CD4-positive, alpha-beta T cell treated with Interleukin-21 for 1 hour (primary cell): ENCODE measurements at places on chromosomes 3 and 15.

DNA sequence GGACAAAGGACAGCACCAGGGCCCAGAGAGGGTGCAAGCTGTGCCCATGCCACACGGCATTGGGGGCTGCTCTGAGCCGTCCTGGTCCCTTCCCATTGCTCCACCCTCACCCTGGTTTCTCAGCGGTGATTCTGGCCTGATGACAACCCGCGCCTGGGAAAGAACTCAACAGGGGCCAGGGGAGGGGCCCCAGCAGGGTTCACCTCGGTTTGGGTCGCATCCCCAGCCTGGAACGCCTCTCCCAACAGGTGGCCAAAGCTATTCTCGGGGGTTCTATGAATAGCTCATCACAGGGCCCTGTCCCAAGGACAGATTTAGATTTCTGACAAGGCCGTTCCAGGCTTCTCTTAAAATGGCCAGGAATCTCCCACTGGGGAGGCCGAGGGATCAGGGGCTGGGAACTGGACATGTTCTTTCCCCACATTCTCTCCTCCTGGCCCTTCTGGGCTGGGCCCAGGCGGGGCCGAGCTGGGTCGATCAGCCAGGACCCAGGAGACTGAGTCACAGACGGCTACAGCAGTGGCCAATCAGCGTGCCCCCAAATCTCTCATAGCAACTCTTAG lies 17.9 kb downstream of the GRIP2 start:
- no peak for DNase-seq

- no peak for DNase-seq
These were observed 134.1 kb downstream of the NLGN1 start for GRCh38 chr3:173531602-173532001.

GRCh38 chr3:58640700-58641372 lies 25.7 kb downstream of the FAM3D start:
- DNase-seq: peak; percentile 38

DNA sequence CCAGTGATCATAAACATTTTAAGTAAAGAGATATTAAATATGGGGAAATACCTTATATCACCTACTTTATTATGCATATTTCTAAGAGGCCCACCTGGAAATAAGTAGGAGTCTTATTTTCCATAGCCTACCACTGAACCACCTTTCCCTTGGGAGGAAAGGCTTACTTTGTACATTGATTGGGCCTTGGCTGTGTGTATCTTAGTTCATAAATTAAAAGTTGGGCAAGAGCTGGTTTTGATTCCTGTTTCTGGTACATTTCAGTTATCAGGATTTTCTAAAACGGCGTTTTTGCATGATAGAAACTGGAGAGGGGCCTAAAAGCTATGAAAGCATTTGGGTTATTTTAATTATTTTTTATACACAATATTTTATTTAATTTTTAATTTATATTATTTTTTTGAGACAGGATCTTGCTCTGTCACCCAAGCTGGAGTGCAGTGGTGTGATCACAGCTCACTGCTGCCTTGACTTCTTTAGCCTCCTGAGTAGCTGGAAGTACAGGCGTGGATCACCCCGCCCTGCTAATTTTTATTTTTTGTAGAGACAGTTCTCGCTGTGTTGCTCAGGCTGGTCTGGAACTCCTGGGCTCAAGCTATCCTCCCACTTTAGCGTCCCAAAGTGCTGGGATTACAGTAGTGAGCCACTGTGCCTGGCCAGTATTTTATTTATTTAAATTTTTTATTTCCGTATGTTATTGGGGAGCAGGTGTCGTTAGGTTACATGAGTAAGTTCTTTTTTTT lies 2.6 kb downstream of the GMPS start:
- no peak for DNase-seq

- no peak for DNase-seq
These were observed 19.1 kb upstream of the XYLB start for GRCh38 chr3:38327335-38328009.

GRCh38 chr3:64027658-64028057 lies 4.4 kb upstream of the PSMD6 start:
- DNase-seq: no peak

- DNase-seq: no peak
These were observed 29.1 kb upstream of the LXN start for GRCh38 chr3:158701420-158702065.

DNA sequence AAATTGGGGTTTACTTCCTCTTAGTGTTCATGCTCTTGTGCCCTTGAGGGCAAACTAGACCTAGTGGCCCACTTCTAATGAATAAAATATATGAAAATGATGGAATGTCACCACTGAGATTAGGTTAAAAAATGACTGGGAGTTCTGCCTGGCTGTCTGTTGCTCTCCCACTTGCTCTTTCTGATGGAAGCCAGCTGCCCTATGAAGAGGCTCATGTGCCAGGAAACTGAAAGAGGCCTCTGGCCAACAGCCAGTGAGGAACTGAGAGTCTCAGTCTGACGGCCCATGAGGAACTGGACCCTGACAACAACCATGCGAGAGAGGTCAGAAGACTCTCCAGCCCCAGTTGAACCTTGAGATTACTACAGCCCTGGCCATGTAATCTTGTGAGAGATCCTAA lies 107.1 kb upstream of the FHIT start:
- DNase-seq: peak; percentile 3

DNA sequence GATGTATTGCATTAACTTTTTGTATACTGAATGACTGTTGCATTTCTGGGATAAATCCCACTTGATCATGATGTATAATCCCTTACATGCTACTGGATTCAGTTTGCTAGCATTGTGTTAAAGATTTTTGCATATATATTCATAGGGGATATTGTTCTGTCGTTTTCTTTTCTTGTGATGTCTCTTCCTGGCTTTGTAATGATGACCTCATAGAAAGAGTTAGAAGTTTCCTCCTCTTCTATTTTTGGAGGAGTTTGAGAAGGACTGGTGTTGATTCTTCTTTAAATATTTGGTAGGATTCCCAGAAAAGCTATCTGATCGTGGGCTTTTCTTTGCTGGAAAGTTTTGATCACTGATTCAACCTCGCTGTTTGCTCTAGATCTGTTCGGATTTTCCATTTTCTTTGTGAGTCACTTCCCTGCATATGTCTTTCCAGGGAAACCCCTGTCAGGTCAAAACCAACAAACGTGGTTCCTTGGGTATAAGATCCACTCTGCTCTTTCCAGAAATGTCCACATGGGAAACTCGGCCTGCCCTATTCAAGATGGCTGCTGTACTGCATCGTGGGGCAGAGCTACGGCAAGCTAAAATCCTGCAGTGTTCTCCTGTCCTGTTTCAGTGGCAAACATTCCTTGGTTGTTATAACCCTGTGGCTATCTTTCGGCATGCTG lies 120.4 kb downstream of the GABRG3 start:
- DNase-seq: no peak

- no peak for DNase-seq
These were observed 37.9 kb upstream of the SLC2A2 start for GRCh38 chr3:171064461-171064860.

- no peak for DNase-seq
These were observed 297.1 kb upstream of the RARB start for GRCh38 chr3:25130724-25131520.

DNA sequence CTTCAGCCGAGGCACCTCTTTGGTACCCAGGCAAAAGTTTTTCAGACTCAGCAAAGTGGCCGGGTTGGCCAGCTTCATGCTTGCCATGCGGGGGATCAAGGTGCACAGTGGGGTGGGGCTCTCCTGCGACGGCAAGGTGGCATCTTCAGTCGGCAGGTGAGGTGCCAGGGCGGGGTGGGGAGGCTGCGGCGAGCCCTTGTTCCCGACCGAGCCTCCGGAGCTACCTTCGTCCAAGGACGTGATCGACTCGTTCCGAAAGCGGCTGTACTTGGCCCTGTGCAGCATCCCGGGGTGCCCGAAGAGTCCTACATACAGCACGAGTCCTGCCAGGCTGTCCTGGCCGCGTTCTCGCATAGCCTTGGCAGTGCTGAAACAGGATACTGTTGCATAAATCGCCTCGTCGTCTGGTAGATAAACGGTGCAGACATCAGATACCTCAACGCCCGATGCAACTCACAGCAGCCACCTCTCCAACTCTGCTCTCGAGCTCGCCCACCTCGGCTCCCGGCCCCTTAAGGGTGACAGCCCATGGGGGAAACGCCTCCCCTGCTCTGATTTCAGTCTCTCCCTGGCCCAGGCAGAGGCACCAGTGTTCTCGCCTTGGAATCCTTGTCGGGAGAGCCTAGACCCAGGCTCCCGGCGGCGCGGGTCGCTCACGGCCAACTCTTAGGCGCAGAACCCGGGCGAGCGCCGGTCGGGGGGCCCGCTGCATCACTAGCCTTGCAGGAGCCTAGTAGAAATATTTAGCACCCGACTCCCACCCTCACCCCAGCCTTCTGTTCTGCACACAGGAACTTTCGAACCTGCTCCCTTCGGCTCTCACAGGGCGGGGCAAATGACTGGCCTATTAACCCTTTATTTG lies 826 bp downstream of the SHC4 start:
- DNase-seq: no peak

- no peak for DNase-seq
These were observed 5.5 kb upstream of the NR2C2 start for GRCh38 chr3:14941871-14942270.

DNA sequence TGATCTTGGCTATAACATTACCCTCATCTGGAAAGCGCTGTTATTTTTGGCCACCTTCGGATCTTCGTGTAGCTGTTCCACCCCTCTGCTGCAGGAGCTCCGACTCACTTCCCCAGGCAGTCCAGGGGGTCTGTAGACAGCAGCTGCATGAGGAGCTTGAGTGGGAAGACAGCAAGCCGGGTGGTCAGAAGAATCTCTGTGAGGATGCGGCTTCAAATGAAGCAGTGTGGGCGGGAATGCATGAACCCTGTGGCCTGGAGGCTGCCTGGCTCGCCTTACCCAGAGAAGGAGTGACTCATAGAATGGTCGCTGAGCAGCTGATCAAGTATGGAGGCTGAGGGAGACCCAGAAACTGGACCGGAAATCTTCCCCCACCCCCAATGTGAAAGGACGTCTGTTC lies 45.2 kb upstream of the NR2F2 start:
- no peak for DNase-seq

- no peak for DNase-seq
These were observed 43.3 kb downstream of the ASB7 start for GRCh38 chr15:100645671-100646070.

GRCh38 chr3:149777414-149778214 lies 14.7 kb downstream of the ANKUB1 start:
- DNase-seq: no peak

DNA sequence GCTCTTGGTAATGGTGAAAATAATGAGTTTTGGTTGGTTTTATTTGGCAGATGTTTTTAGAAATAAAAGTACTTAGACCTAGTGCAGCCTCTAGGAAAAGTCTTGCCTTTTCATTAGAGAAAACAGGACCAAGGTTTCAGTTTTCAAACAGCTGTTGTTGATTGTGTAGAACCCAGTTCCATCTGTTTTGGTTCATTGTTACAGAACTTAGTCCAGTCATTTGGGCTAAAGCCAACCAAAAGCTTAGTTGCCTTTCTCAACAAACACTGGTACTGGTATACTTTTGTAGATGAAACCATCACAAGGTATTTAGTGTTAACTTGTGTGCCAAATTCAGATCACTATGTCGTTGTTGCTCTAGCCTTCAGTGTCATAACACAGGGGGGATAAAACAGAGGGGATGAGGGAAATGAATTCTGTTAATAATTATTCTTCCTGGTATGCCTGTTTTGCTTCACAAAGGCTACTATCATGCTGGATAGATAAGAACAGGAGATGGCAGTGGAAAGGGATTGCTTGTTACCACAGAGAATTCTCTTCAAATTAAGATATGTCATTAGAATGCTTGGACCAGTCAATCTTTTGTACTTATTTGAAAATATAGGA lies 12.6 kb upstream of the APH1B start:
- DNase-seq: no peak

- DNase-seq: no peak
These were observed 99.9 kb downstream of the GABRG3 start for GRCh38 chr15:27070841-27071240.

DNA sequence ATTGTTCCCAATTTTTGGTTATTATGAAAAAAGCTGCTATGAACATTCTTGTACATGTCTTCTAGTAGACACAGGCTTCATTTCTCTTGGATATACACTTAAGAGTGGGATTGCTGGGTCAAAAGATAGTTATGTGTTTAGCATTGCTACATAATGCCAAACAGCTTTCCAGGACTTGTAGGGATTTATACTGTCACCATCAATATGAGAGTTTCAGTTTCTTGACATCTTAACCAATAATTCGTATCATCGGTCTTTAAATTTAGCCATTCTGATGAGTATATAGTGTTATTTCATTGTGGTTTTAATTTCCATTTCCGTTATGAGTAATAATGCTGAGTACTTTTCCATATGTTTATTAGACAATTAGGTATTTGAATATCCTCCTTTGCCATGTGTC lies 190.3 kb upstream of the PFN2 start:
- DNase-seq: no peak
